ENCODE measurements at places on chromosomes 12 and 14.

- no peak for DNase-seq
These were observed 146.1 kb upstream of the NCOR2 start for GRCh38 chr12:124713436-124714082.

DNA sequence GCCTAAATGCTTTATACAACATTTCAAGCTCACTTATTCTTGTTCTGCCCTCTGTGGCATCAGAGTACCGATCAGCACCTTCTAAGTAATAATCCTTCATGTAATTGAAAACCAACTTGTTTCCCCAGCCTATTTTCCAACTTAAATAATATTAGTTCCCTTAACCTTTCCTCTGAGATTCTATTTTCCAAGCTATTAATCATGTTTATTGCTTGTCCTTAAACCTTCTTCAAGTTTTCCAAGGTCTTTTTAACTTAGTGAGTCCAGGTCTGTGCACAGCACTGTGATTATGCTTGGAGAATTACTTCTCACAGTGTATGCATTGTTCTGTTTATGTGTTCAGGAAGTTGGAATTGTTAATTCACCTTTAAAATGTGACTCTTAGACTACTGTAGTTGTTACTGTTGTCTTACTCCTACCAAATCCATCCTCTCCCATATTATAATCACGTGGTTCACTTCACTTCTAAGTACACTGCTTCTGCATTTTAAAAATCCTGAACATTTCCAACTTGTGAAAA lies 1039.3 kb upstream of the FOXG1 start:
- no peak for DNase-seq

- DNase-seq = no peak
These were observed 49.4 kb upstream of the RERG start for GRCh38 chr12:15270591-15270990.

DNA sequence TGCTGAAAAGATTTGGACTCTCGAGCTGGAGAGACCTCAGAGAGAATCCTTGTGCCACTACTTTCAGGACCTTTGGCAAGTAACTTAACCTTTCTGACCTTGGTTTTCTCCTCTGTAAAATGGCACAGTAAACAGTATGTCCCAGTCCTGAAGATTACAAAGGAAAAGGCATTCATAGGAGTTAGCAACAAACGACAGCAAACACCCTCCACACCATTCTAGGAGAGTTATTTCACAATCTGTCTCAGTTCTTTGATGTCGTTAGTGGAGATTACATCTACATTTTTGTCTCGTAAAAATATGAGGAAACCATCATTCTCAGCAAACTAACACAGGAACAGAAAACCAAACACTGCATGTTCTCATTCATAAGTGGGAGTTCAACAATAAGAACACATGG lies 205.7 kb downstream of the ITPR2 start:
- no peak for DNase-seq

DNA sequence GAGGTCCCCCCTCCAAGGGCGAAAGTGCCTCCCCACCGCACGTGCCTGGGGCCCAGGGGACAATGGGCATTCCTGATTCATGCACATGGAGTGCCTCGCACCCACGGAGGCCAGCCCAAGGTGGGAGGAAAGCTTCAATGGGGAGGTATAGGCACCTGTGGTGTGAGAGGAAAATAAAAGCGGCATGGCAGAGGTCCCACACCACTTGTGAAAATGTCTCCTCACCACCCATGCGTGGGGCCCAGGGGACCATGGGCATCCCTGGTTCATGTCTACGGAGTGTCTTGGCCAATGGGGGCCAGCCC lies 384.7 kb downstream of the ALG10 start:
- DNase-seq = no peak
